Cardiac muscle cell (in vitro differentiated cells and primary cell): ENCODE measurements at places on chromosomes 16 and 17.
A peak's percentile ranks its signal among the peaks of the same experiment; 100 is the strongest.

GRCh38 chr17:68176718-68177117, 71.1 kb upstream of the AMZ2 start:
- DNase-seq = no peak

DNA sequence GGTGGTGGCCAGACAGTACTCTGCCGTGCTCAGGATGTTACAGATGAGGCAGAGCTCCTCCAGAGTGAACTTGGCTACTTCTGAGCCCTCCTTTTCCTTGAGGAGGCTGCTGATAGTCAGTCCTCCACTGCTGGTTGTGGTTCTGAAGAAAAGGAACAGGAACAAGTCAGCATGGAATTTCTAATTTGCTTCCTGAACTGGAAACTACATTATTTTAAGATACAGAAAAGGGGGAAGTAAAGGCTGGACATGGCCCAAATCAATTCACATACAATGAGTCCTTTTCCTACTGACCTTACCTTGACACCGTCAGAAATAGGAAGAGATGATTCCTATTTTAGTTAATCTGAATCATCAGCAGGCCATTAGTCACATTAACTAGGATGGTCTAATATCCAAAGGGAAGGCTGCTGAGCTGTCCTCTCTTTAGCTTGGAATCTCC, 154.2 kb downstream of the VPS53 start:
- DNase-seq = peak; percentile 13

GRCh38 chr16:62940569-62940968, 904.3 kb upstream of the CDH8 start:
- DNase-seq = peak; percentile 34

GRCh38 chr17:45940293-45940692, 45.9 kb downstream of the MAPT start:
- DNase-seq = no peak

DNA sequence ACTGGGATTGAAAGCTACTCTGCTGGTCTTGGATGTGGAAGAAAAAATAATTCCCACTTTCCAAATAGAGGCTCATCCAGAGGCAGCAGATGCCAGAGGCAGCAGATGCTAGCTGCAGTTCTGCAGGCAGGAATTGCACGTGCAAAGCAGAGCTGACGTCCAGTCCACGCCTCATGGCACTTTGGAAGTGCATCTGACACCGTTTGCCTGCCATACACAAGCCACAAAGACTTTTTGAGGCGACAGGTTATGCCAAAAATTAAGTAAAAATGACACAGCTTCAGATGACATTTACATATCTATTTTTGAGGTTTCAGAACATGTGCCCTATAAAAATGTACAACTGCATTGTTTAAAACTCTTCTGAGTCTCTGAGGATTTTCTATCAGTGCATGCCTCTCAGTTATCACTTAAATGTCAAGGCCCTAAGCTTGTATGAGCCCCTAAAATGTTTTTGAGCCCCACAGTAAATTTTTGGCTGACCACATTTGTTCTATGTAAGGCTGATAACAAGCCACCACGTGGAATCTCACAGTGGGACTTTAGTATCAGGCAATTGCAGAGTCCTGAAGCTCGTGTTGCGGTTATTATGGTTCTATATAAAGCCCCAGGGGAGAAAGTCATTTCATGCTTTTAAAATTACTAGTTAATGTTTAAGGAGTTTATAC, 239.2 kb downstream of the PRKCA start:
- peak; percentile 90 for DNase-seq

DNA sequence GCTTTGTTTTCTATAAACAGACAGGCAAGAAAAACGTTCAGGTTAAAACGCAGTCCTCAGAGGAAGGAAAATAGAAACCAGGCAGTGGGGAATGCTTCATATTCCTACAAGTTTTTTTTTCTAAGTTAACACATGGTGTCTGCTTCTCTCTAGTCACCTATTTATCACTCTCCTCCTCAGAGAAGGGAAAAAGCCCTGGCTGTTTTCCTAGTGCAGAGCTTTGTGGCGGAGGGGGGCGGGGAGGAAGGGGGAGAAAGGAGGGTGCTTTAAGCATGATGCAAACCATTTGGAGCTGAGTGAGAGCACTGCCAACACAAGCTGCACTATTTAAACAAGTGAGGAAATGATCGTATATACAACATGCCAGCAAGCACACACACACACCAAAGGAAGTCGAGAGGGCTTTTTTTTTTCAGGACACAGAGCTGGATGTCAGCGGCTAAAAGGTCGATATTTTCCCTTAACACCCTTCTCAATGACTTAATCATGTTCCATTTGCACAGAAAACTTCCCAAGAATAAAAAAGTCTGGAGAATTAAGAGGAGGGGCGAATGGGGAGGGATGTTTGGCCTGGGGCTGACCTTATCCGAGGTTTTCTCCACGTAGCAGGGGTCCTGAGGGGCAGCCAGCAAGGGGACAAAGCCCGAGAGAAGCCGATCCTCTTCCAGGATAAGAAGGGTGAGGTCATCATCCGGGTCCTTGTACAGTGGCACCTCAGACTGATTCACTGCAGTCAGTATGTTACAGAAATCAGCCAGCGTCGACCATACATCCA, 117.4 kb downstream of the HIC1 start:
- DNase-seq = peak; percentile 99

GRCh38 chr16:66603537-66604375, 748 bp upstream of the CMTM3 start:
- DNase-seq = peak; percentile 68

DNA sequence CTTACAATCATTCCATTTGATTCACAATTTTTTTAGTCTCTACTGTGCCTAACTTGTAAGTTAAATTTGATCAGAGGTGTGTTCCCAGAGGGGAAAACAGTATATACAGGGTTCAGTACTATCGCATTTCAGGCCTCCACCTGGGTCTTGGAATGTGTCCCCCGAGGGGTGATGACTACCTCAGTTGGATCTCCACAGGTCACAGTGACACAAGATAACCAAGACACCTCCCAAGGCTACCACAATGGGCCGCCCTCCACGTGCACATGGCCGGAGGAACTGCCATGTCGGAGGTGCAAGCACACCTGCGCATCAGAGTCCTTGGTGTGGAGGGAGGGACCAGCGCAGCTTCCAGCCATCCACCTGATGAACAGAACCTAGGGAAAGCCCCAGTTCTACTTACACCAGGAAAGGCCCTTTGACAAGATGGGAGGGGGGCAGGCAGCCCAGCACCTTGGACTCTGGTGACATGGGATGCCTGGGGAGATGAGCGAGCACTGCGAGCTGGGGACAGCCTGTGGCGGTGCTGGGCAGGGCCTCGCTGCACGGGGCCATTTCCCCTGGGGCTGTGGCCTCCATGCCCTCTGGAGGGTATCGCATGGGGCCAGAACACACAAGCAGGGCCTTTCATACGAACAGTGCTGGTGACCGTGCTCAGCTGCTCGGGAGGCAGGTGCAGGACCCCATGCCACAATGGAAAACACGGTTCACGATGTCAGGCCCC, 33.9 kb downstream of the PDIA2 start:
- no peak for DNase-seq

DNA sequence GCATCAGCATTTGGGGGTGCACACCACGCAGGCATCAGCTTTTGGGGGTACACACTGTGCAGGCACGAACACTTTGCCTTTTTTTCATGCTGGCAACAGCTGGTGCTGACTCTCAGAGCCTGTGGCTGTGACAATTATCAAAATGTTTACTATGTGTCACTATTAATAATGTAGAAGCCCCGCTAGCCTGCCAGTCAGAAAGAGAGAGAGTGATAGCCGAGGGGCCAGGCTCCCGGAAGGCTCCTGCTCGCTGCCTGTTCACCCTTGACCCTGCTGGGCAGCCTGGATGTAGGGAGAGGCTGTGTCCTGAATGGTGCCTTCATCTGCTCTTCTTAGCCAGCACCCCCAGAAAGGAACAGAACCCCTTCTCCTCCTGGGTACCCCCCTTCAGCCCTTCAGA, 61.9 kb downstream of the SDK2 start:
- DNase-seq = no peak
